ENCODE measurements at places on chromosomes 2 and 18.

GRCh38 chr2:238100049-238100820 is at the start of gene ESPNL:
ESPNL (plus strand) TSS chr2:238100340; CDS start chr2:238100420, 80 bp downstream.
- no peak for DNase-seq

DNA sequence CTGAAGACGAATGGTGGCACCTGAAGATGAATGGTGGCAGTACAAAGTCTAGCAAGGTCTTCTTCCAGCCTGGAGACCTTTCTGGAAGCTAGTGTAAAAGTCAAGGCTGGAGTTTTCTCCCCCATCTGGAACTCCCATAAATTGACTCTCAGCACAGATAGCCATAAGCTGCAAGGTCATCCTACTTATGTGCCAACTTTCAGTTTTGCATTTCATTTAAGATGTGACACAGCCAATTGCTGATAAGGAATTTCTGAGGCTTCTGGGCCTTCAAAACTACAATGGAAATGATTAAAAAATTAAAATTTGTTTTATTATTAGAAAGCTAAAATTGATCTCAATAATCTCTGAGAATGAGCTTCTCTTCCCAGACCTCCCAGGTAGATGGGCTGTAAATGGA is 10.2 kb downstream of the XDH start:
- no peak for DNase-seq

GRCh38 chr2:219698748-219699439 is 71.5 kb downstream of the SLC4A3 start:
- DNase-seq = no peak

GRCh38 chr2:160670618-160671017 is 177.0 kb upstream of the RBMS1 start:
- no peak for DNase-seq

DNA sequence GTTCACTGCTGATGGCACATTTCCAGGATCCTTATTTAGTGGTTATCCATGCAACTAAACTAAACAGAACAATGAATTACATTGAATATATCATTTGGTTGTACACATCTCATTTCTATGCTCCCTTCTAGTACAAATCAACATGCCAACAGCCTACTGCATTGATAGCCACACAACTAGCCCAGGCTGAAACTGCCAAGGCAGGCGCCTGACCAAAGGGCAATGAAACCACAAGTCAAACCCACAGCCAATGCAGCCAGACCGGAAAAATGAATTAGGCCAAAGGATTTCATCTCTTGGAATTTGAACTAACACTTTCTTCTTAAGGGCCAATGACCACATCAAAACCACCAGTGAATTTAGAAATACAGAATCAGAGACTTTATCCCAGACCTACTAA is 196.4 kb downstream of the NOL4 start:
- DNase-seq = no peak

GRCh38 chr2:212901604-212902275 is 249.7 kb downstream of the IKZF2 start:
- DNase-seq = no peak

DNA sequence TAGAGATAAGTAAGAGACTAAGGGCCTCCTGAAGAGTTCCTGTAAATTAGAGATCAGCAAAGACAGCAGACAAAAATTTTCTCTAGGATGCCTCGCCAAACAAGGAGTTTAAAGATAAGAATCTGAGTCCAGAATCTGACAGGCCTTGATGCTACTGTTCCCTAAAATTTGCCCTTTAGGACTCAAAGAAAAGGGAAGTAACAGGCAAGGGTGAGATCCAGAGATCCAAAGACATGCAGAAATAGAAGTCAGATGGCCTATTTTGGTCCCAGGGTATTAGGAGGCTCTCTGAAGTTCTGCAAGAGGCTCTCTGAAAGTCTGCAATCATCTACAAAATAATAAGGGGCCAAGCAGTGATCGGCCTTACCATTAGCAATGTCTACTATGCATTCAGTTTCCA is 33.0 kb downstream of the GALNT5 start:
- no peak for DNase-seq

DNA sequence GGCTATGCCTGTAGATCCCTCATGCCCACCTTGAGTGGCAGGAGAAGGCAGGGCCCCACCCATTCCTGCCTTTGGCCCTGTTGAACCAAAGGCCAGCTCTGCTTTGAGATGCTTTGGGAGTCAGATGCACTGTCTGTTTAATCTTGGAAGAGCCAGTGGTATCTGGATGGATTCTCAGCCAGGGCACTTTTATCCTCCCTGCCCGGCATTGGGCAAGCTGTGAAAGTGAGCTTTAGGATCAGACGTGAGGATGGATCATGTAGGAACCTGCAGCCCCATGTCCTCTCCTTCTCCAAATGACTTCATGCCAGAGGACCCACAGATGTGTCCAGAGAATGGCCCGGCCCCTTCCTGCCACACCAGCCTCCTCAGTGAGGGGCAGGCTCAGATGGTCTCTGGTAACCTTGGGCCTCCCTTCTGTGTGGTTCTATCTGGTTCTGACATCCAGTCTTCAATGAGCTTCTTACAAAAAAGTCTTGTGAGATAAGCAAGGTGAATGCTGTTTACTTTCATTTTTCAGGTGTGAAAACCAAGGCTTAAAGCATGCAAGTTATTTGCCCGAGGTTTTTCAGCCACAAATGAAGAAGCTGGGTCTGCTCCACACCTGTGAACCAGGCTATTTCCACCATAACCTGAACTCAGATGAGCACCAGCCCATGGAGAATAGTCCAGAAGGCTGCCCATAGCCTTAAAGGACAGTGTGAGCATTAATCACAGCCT is 123.8 kb downstream of the KCTD1 start:
- DNase-seq = no peak

- no peak for DNase-seq
These were observed 69.0 kb upstream of the DDX18 start for GRCh38 chr2:117745537-117745936.

GRCh38 chr18:45106331-45106774 is 425.7 kb downstream of the SETBP1 start:
- DNase-seq = no peak

DNA sequence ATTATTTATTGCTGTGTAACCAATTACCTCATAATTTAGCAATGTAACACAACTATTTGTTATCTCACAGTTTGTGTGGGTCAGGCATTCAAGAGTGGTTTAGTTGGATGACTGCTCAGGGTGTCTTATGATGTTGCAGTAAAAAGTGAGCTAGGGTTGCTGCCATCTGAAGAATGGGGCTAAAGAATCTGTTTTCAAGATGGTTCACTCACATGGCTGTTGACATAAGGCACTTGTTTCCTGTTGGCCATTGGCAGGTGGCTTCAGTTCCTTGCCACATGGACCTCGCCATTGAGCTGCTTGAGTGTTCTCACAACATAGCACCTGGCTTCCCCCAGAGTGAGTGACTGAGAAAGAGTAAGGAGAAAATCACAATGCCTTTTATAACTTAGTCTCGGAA is 123.2 kb downstream of the TMEM17 start:
- no peak for DNase-seq

DNA sequence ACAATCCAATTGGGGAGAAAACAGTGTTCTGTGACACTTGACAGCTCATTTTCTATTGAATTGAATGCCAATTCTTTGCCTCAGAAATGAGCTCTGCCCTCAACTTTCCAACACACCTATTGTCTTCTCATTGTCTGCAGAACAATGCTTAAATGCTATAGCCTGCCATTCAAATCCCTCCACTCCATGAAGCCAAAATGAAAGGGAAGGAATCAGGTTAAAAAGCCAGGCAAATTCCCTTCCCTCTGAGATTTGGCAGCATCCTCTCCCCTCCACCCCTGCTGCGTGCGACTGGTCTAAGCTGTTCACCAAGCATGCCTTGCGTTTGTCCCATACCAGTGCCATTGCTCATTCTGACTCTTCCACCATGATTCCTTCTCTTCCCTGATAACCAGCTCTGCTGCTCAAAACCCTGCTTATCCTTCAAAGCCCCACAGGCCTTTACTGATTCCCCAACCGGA is 32.4 kb upstream of the TMEM131 start:
- no peak for DNase-seq

DNA sequence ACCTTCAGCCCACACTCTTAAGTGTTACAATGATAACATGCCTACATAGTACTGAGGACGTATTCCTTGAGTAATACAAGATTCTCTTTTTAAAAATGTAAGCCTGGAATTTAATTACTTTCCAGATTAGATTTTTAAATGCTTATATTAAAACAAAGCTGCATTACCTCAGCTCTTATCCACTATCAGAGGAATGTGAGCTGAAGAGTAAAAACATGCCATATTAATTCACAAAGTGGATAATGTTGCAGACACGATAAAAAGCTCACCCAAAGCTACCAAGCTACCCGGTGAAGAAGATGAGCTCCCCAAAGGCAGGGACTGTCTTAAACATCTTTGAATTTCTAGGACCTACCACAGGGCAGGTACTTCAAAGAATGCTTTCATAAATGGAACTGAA is 107.8 kb downstream of the NOL10 start:
- DNase-seq = no peak

DNA sequence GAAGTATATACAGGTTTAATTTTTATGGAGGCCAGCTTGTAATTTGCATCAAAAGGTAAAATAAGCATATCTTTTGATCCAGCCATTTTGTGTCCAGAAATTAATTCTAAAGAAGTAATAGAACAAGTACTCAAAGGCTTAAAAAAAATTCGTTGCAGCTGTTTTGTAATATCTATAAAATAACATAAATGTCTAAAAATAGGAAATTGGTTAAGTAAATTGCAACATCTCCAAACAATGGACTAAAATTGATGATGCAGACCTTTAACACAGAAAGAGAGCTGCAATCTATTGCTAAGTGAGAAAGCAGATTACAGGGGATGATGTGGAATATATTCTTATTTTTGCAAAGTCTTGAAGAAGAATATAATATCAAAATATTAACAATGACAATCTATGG is 19.4 kb downstream of the AAK1 start:
- DNase-seq = no peak

GRCh38 chr2:178962805-178963433 is 87.0 kb downstream of the CCDC141 start:
- DNase-seq = no peak

- no peak for DNase-seq
These were observed 121.4 kb upstream of the HS6ST1 start for GRCh38 chr2:128439791-128440665.

GRCh38 chr2:219398721-219399363 is 11.1 kb upstream of the DNPEP start:
- no peak for DNase-seq

DNA sequence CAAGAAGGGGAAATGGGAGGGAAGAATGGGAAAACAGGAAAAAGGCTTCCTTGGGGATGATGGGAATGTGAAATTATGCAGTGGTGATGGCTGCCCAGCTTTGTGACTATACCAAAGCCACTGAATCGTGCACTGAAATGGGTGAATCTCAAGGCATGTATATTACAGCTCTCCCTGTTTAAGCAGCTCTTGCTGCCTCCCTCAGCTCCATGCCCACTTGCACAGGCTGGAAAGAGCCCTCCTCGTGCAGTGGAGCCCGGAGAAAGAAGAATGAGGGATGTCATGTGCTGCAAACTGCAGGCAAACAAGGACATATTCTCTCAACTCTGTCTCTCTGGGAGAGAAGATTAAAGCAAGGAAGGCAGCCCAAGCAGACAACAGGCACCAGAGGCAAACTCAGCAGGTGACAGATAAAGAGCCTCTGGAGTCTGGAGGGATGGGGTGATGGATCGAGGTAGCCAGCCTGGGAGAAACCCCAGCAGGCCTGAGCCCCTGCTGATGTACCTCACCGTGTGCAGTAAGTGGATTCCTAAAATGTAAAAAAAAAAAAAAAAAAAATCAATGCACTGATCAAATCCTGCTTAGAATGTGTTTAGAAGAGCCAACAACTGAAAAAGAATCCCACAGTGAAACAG is 62.4 kb upstream of the SLC66A3 start:
- no peak for DNase-seq

GRCh38 chr2:1499033-1499795 is 86.0 kb downstream of the TPO start:
- no peak for DNase-seq

DNA sequence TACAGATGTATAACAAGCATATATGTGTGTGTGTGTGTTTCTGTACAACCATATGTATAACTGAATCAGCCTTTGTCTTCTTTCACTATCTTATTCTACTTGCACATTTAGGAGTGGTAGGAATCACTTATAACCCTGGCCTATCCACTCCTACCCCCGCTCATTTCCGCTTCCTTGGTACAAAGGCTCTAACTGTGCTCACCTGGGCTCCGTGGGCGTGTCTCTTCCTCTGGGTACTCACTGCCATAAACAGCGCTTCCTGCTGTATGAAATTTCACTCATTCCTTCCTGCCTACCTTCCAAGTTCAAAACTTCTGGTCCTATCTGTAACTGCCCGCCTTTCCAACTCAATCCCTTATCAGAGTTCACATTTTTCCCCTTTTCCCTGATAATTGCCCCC is 815.5 kb downstream of the EPHA4 start:
- DNase-seq = no peak

DNA sequence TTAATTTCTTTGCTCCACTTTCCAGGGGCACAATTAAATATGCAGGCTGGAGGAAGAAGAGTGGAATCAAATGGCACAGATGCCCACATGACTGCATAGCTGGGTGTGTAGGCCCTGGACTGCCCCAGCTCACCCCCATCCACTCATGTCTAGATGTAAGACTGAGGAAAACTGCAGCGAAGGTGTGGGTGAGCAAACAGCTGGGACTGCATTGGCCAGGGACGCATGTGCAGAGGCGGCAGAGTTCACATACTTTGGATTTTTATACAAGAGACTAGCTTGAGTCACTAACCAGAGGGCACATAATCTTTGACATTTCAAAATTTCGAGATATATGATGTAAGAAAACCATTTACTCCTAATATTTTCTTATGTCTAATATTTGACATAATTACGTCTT is 60.1 kb downstream of the SPIRE1 start:
- no peak for DNase-seq

DNA sequence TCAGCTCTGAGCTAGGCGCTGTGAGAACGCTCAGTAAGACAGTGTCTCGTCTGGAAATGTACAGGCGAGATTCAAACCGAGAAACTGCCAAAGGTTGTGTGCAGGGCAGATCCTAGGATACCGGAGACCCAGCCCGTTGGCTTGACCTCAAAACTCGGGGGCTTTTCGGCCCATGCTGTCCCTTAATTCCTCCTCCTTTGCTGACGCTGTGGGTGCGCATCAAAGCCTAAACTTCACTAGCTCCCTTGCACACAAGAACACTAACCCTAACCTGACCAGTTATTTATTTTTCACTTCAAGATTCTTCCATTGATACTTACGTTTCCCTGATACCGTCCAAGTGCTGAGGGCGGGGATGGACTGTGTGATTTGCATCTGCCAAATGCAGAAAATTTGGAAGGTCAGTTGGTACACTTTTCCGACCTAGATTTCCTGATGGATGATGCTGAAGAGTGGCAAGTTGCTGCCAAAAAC is 1.0 kb upstream of the AAK1 start:
- DNase-seq = no peak

DNA sequence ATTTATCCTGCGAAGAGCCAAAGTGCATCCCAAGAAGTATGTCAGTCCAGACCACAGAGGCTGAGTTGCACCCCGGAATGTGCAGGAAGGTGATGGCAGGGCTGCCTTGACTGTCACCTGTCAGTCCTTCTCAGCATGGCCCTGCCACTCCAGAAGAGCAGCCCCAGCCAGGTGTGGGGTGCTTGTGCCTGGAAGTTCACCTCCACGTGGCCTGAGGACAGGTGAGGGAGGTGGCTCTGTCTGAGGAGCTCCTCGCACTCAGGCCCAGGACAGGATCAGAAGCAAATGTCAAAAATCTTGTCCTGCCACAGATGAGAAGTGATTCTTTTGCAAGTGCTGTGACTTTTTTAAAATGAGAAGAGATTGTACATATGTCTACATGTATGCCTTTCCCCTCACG is 31.4 kb upstream of the B3GNT7 start:
- DNase-seq = no peak

GRCh38 chr2:231144896-231145295 is 20.1 kb upstream of the HTR2B start:
- no peak for DNase-seq

- DNase-seq = no peak
These were observed 67.6 kb upstream of the OTOS start for GRCh38 chr2:240208096-240208495.
